ENCODE measurements at places on chromosomes 16 and 17.

DNA sequence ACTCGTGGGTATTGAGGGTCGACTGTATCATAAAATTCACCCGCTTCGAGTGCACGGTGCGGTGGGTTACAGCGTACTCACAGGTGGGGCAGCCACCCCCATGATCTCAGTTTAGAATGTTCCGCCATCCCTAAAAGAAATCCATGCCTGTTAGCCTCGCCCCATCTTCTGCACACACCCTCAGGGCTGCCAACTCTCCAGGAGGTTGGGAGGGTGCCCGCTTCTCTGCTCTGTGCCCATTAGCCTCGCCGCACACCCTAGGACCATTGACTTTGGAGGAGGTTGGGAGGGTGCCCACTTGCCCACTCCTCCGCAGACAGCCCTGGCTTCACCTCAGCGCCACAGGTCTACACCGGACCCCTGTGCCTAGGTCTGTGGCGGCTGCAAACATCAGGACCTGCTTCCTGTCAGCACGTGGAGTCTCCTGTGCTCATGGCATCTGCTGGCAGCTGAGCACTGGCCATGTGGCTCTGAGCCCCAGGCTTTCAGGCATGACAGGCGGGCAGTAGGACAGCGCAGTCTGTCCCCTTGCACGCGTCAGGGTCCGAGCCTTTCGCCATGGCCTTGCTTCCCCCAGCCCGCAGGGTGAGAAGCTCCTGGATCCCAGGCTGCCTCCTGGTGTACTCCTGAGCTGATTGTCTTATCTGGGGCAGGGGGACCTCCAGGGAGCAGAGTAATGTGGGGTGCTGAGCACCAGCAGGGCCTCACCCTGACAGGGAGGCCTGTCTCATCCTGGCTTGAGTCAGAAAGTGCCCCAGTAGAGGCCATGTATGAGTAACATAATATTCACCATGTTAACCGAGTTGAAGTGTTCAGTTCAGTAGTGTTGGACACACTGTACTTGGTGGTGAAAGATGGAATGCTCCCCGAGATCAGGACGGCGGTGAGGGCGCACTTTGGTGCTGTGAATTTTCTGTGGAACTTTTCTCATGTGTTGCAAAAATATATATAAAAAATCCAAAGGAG is 21.9 kb downstream of the NME3 start:
- no peak for DNase-seq

DNA sequence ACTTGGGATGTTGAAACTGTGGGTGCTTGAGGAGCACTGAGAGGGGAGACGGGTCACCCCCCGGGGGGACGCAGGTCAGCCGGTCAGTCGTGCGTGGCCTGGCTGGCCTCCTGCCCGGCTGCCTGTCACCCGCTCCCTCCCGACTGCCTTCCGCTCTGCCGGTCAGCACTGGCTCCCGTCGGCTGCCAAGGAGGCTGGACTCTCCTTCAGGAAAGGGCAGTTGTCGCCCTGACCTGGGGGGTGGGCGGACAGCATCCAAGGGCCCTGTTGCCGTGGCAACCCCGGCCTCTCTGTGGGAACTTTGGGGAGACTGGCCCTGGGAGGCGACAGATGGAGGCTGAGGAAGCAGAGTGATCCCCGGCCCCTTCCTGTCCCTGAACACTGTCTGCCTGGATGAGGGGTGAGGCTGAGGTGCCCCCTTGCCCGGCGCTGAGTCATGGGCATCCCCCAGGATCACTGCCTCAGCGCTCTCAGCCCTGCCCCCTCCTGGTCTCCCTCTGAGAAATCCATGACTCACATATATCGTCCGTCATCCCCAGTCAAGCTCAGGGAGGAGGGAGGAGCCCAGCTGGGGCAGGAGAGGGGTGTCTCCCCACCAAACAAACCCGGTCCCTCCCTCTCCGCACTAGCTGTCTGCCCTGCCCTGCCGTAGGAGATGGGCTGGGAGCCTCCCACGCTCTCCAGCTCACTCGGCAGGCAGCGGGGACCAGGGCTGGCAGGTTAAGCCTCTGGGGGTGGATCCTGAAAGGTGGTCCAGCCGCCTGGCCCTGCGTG is at the start of gene ADGRG1:
ADGRG1 (plus strand) TSS at position 623 of the 774 bp plus-strand sequence. CDS start 21,658 bp downstream, outside the sequence.
- DNase-seq: no peak

DNA sequence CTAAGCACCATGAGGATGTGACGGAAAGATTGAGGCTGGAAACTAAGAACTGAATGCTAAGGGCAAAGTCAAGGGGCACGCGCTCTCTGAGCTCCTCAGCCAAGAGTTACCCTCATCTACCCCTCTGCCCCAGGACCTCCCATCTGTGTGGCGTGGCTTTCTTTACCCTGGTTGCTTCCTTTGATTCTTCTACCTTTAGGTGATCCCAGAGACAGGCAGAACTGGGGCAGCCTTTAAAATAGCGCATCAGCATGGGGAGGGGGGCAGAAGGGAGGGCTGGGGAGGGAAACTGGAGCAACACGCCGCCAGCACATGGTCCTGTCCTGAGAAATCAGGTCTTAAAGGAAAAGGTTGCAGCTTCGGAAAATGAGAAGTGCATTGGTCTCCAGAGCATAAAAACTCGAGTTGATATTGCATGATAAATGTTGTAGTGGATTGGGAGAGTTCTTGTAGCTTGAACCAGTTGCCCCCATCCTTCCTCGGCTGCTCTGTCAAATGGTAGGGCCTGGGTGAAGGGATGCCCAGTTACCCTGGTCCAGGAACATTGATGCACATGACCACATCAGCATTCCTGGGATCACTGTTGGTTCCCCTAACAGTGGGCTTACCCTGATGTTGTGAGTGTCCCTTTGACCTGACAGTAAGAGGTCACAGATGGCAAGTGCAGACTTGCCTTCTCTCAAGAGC is 29.7 kb downstream of the LDHD start:
- no peak for DNase-seq

DNA sequence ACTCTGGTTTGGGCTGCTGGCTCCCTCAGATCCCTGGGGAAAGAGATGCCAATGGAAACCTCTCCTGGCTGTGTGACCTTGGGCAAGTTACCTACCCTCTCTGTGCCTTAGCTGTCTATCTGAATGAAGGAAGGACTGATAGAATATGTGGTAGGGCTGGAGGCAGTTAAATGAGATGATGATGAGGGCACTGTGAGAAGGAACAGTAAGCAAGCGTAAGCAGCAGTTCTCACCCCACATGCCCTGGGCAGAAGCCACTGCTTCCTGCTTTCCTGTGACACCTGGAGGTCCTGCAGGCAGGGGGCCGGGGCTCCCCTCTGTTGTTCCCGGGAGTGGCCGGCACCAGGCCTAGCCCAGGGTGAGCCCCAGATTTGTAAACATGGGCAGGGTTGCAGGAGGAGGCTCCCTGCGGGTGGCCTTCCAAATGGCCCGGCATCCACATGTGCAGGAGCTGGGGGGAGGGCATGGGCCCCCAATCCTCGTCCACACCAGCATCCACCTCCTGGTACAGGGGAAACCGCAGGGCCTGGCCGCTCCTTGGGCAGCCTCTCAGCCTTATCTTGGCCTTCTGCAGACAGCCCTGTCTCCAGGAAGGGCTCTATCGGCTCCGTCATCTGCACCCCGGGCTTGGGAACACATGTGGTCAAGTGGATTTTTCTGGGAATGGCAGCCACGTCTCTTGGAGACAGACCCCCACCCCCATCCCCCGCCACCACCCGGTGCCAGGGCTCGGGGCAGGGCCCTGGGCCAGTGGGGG is 235.6 kb upstream of the GSE1 start:
- DNase-seq: no peak

- no peak for DNase-seq
These were observed 852.9 kb upstream of the CDH8 start for GRCh38 chr16:62889097-62889496.

- DNase-seq: no peak
These were observed 11.9 kb upstream of the SLC38A10 start for GRCh38 chr17:81306898-81307510.

- DNase-seq: peak; percentile 47
These were observed 14.0 kb downstream of the COPZ2 start for GRCh38 chr17:48023400-48024148.

DNA sequence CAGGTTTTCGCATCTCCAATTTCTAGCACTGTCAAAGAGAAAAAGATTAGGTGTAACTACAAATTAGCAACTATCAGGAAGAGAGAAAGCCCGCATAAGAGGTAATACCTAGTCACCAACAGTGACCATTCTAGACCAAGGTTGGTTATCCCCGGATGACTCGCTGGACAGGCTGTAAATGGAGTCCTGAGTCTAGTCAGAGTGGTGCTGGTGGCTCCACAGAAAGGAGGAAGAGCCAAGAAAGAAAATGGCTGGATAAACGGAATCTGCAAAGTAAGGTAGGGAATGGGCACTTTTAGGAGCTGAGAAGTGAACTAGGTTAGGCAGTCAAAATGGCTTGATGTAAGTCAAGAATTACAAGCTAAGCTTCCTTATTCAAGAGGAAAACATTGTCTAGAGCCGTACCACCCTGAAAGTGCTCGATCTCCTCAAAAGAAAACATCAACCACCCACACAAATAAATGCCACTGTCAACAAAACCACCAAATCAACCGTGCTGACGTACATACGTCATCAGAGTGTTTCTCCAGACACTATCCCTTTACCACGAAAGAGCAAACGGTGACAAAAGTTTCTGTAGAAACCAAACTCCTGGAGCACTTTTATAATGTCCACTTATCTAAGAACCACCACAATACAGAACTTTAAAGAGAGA is 2.2 kb downstream of the GSPT1 start:
- no peak for DNase-seq

DNA sequence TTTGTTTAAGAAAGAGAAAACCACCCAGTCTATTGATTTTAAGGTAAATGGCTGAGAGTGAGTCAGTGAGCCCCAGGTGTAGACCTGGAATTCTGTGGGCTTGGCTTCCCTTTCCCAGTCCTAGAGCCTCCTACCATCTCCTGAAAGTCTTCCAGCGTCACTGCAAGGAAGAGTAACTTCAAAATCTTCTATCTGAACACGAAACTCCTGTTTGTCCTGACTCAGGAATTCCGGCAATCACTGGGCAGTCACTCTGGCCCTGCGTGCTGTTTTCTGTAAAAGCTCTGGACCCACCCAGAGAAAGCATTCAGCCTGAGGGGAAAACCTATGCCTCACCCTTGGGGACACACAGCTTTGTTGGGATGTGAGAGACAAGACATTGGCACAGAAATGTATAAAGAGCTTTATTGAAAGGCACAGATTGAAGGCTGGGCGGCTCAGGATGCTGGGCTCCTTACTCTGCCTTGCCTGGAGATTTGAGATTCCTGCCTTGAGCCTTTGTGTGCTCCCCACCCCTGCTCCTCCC is 15.9 kb downstream of the MINK1 start:
- no peak for DNase-seq

GRCh38 chr17:82866590-82867191 is 26.9 kb upstream of the ZNF750 start:
- DNase-seq: no peak

- no peak for DNase-seq
These were observed 39.3 kb downstream of the IL21R start for GRCh38 chr16:27441276-27441675.
